LHCN-M2 (cell line): ENCODE measurements at places on chromosomes 7 and 10.

DNA sequence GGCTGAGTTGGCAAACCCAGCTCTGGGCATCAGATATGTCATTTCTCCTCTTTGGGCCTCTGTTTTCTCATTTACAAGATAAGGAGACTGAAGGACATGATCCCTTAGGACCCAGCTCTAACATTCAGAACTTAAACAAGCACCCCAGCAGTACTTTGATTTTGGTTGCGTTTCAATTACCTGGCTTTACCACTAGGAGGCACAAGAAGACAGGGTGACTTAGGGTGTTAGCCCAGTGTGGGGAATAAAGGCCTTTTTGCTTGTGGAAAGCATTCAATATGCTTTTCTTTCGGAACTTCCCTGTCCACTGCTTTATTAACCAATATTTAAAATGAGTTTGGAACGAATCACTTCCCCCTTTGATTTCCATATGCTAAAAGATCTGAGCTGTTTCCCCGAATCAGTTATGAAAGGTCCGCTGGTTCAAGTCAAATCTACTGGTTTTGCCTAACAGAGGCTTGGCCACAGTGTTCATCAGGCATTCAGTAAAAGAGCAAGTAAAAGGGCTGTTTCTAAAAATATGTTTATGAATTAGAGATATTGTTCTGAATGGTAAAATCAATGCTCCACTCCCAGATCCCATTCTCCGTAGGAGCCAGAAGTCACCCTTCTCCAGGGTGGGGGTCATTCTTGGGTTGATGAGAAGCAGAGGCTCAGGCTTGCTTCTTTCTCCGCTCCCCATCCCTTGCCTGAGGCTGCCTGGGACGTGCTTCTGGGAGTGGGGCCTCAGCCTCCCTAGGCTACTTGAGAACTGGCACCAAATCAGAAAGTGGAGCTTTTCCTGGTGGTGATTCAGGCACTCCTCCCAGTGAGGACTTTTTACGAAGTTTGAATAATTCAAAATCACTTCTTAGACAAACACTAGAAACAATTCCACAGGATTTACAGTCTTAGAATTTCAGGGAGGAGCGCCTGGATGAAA lies 105.5 kb downstream of the MYOF start:
- DNase-seq: peak; percentile 85

GRCh38 chr10:98855403-98856189 lies 380.1 kb downstream of the HPSE2 start:
- DNase-seq: no peak

DNA sequence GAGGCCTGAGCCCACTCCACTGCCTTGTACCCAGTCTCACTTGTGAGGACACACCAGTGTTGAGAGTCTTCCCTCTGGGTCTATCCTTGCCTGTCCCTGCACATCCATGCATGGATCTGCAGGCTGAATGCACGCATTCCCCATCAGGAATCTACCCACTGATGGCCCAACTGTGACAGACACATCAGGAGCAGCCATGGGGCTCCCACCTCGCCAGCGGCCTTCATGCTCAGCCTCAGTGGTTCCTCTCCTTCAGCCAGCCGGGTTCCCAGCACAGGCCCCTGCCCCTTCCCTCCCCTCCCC lies 21.3 kb downstream of the ANTXRL start:
- no peak for DNase-seq

- DNase-seq: no peak
Measured at GRCh38 chr7:144516729-144517525, 113.4 kb upstream of the NOBOX start.

DNA sequence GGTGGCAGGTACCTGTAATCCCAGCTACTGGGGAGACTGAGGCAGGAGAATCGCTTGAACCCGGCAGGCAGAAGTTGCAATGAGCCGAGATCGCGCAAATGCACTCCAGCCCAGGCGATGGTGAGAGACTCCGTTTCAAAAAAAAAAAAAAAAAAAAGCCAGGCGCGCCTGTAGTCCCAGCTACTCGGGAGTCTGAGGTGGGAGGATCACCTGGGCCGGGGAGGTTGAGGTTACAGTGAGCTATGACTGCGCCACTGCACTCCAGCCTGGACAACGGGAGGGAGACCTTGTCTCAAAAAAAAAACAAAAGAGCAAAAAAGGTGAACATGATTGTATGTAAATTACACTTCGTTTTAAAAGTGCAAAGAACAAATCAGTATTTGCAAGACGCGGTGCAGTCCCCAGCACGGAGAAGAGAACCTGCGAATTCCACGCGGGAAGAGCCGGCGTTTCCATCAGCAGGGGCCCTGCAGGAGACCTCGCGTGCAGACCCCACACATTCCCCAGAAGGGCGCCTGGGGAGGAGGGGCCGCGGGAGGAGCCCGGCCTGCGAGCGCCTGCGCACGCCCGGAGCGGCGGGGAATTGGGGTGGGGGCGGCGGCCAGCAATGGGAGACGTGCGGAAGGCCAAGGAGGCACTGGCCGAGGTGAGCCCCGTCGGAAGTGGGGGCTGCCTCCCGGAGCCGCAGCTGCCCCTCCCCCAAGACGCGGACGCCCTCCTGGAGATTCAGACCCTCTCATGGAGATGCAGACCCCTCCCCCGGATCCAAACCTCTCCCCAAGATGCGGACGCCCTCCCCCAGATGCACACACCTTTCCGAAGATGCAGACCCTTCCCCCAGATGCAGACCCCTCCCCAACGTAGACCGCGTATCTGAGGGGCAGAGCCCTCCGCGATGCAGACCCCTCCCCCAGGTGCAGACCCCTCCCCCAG lies 16.7 kb upstream of the SUN1 start:
- DNase-seq: no peak

- DNase-seq: no peak
Measured at GRCh38 chr10:91690996-91691676, 58.3 kb upstream of the PPP1R3C start.

DNA sequence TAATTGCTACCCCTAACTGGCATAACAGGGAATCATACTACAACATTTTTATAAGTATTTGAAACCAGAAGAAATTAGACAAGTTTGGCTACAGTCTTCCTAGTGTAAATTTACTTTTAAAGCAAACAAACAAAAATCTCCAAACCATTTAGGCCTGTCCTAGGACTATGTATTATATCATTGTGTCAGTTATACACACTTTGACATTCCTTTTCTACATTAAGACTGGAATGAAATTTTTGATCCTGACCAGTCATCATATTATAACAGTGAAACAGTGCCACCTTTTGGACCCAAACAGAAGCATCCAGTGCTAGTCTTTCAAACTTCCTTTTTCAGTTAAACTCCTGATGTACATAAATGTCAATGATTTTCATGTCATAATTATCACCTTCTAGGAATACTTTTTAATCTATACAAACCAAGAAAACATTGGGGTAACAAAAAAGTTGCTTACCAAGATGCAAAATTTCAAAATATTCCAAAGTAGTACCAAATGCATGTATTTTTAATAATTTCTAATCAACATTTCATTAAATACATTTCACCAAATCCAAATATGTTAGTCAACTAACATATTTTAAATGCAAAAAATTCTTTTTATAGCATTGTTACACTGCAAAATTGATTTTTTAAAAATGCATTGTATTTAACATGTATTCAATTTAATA lies 75.7 kb downstream of the IMMP2L start:
- DNase-seq: peak; percentile 62
